Placental pericyte (primary cell): ENCODE measurements at places on chromosomes 13 and 19. TPM values are rescaled to one million over a fixed set of nuclear protein-coding genes. Genes with fewer than 3 reads are reported as not detected.

Gene FBXL3
- 38.3 and 69.7 TPM in 2 replicates for total RNA-seq

Gene FGF22
- total RNA-seq: not detected in 2 replicates

Gene ZNF568
- total RNA-seq: 9.0 and 9.6 TPM in 2 replicates

Gene ZIM2
- total RNA-seq: not detected in 2 replicates

Gene CCDC169
- 1.3 and 3.3 TPM in 2 replicates for total RNA-seq

Gene HSH2D
- not detected in 2 replicates for total RNA-seq

Gene TMEM272
- not detected in 2 replicates for total RNA-seq

Gene CCDC70
- total RNA-seq: not detected in 2 replicates

Gene METTL21C
- not detected in 2 replicates for total RNA-seq

Gene CLEC17A
- total RNA-seq: 0.14 TPM in 1 of 2 replicates, not detected in the other

Gene SELENOW
- total RNA-seq: 37.4 and 111 TPM in 2 replicates

Gene KLK4
- total RNA-seq: not detected in 2 replicates

Gene RGS9BP
- total RNA-seq: 0.29 and 0.88 TPM in 2 replicates

Gene FAAP24
- 1.1 and 6.2 TPM in 2 replicates for total RNA-seq

Gene NLRP5
- not detected in 2 replicates for total RNA-seq

Gene PALM
- 0.72 and 8.5 TPM in 2 replicates for total RNA-seq

Gene SIGLEC12
- total RNA-seq: not detected in 2 replicates

Gene PEX11G
- 0.57 and 4.2 TPM in 2 replicates for total RNA-seq
